ENCODE measurements at places on chromosomes 11 and 22.

GRCh38 chr22:38257181-38257580 is 15.6 kb downstream of the TMEM184B start:
- DNase-seq: no peak

DNA sequence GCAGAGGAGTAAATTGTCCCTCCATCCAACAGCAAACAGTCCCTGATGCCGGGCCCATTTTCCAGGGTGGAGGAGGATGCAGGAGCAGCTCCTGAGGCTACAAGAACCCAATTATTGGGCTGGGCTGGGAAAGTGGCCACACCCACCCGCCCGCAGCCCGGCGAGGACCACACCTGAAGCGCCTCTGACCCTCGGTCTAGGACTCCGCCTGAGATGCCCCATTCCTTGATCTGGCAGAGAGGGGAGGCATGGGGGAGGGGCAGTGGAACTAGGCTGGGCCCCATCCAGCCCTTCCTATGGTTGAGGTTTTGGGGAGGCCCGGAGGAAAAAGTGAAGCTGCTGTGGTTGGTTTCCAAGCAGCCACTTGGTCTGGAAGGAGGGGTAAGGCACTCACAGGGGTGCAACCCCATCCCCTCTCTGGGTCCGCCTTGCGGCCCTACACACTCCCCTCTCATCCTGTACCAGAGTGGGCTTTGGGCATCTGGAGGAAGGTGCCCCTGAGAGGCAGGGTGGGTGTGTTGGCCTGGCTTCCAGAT is 2.4 kb upstream of the LGALS1 start:
- DNase-seq: no peak

- DNase-seq: no peak
Observed at GRCh38 chr11:117519170-117519569, 191.5 kb downstream of the CEP164 start.

GRCh38 chr11:70585236-70585545 is 186.9 kb downstream of the CTTN start:
- DNase-seq: no peak

DNA sequence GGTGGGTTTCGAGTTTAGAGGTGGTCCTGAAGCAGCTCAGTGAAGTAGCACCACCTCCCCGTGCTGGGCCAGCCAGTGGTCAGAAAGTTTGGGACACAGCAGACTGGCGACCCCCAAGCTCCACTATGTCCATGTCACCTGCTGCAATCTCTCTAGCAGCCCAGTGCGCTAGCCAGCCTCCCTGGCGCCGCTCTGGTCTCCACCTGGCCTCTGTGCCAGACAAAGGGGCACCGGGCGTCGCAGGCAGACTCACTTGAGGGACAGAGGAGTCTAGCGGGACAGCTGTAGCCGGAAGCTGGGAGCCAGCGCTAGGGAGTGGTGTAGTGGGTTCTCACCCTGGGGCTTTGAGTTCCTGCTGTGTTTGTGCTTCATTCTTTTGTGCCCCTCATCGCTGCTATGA is 25.5 kb downstream of the MYBPC3 start:
- DNase-seq: no peak

GRCh38 chr11:33064033-33064825 is 24.9 kb downstream of the TCP11L1 start:
- DNase-seq: no peak

GRCh38 chr11:123586568-123586967 is 67.9 kb downstream of the SCN3B start:
- no peak for DNase-seq

- peak; percentile 27 for DNase-seq
Observed at GRCh38 chr11:28581286-28582242, 473.4 kb downstream of the METTL15 start.

GRCh38 chr11:119835753-119836152 is 106.8 kb upstream of the NECTIN1 start:
- no peak for DNase-seq

GRCh38 chr11:78192911-78193351 is 4.2 kb downstream of the USP35 start:
- DNase-seq: no peak

GRCh38 chr11:94449029-94449428 is 44.6 kb downstream of the MRE11 start:
- no peak for DNase-seq

GRCh38 chr22:39012533-39013511 is 1.2 kb upstream of the APOBEC3C start:
- DNase-seq: no peak

DNA sequence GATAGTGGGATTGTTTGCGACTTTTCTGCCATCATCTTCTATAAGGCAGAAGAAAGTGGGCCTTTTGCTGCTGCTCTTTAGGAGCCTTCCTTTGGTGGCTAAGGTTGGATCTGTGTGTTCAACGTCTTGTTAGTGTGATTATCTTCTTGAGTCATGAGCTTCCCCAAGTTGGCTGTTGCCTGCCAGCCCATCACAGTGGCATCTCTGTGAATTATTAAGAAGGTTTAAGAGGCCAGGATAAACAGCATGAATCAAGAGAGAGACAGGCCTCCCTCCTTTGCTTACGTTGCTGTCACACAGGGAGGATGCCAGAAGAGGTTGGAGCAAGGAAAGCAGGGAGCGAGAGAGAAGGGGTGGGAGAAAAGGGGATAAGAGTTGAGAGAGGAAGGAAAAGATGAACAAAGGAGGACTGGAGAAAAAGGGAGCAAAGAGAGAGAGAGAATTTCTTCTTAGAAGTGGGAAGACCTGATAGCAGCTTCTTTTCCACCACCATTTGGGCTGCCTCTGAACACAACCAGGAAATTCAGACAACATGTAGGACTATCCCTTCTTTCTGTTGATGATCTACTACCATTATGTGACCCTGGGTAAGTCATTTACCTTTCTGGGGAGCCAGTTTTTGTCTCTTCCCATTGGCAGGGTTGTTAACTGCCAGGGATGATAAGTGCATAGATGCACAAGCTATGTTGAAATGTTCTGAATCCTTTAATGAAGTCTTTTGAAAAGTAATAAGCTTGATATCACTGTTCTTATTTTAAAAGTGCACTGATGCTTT is 126.5 kb downstream of the NAV2 start:
- DNase-seq: no peak

- peak; percentile 24 for DNase-seq
Observed at GRCh38 chr11:100719809-100720221, 32.7 kb downstream of the ARHGAP42 start.

DNA sequence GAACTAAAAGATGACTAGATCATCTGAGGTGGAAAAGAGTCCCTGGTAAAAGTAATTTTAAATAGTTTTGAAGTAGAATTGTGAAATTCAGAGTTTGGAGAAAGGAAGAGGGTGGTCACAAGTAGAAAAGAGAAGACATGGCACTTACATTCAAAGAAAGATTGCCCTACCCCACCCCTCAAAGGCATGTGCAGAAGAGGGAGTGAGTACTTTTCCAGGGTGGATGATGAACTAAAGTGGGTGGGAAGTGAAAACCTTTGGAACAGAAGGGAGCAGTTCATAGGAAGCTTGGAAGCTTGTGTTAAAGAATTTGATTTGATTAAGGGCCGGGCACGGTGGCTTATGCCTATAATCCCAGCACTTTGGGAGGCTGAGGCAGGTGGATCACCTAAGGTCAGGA is 23.6 kb downstream of the SREBF2 start:
- DNase-seq: no peak

DNA sequence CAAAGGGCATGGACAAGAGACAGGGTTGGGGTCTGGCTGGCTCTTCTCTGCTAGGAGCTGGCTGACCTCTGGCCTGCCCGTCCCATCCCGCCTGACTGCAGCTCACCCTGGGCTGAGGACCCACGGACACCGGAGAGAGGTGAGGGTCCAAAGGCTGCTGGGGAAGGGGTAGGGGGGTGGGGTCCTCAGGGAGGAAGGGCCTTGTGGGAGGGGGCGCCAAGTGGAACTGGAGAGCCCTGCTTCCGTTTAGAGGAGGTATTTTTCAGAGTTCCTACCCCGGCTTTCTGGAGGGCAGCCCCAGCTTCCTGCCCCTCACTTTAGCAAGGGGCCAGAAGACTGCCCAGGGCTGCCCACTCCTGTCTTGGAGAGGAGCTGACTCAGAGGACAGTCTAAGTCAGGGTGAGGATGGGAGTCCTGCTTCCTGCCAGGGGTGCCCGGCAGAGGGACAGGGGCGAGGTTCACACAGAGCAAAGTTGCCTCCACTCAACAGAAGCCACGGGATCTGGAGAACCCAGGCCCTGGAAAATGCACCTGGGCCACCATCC is 7.1 kb downstream of the LARGE2 start:
- DNase-seq: no peak

DNA sequence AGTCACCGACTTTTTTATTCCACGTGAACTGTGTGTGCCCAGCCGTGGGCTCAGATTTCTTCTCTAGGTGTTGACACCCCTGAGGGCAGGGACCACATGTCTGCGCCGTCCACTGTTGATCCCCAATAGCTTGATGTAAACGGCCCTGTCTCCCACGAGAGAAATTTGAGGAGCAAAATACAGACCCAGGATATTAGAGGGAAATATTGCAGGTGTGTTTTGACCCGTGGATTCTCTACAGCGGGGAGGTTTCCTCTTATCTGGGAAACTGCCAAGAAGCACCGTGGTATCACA is 437.5 kb downstream of the TBC1D22A start:
- no peak for DNase-seq

- DNase-seq: no peak
Observed at GRCh38 chr11:62575156-62575555, 1.5 kb upstream of the EEF1G start.

DNA sequence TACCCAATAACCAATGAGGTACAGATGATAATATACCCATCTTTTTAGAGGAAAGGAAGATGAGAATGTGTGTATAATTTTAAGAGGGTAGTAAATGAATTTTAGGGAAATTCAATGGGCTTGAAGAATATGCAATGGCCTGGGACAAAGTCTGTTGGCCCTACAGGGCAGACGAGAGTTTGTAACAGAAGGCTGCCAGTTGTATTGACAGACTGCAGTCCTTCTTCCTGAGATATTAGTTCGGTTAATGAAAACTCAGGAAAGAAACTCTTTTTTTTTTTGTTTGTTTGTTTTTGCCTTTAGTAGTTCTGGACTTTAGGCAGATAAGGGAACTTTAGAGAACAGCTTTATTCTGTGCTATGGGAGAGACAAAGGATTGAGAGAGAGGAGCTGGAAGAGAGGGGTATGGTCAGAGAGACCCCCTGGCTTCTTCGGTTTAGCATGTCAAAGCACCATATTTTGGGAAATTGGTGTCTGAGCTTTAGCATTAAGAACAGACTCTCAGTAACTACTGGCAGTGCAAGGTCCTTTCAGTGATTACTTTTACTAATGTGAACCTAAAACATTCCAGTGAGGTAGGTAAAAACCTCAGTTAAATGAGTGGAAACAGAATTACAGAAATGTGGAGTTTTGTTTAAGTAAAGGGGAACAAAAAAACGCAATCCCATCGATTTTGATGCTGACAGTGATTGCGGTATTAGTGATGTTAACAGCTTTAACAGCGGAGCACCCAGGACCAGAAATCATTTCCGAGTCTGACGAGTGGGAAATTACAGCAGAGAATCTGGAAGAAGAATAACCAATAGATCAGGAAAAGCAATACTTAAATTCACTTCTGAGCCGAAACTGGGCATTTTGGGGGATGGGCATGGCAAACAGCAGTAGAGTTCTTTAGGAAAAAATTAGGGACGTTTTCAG is 644 bp upstream of the NAALAD2 start:
- no peak for DNase-seq

DNA sequence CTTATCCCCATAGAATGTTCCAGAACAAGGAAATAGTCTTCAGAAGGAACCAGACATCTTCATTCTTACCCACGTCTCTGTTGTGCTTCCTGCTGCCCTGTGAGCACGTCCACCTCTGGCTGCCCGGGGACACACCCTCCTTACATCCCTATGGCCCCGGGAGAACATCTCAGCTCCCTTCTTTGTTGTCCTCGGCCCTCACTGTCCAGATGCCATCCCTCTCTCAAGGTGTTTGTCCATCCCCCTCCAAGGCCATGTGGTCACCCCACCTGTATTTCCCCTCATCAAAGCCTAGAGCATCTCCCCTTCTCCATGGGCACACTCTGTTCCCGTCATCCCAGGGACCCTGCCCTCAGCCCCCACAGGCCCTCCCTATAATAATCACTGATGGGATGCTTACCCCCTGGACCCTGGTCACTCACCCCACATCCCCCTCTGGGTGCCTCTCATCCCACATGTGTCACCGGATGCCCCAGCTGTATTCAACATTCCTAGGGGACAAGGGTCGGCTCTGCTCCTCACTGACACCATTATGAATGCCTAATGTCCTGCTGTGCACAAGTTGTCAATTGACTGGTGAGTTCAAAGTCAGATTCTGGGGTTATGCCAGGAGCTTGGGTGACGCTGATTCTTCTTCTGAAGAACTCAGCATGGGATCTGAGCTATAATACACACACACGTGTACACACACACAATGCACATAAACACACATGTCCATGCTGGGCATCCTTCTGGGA is 28.8 kb downstream of the IGLL5 start:
- no peak for DNase-seq

GRCh38 chr11:108654994-108655631 is 9.8 kb upstream of the DDX10 start:
- DNase-seq: peak; percentile 73

- DNase-seq: peak; percentile 63
Observed at GRCh38 chr22:49372530-49373288, 455.0 kb downstream of the BRD1 start.

- DNase-seq: no peak
Observed at GRCh38 chr11:57983191-57983590, 40.5 kb upstream of the OR9Q1 start.

DNA sequence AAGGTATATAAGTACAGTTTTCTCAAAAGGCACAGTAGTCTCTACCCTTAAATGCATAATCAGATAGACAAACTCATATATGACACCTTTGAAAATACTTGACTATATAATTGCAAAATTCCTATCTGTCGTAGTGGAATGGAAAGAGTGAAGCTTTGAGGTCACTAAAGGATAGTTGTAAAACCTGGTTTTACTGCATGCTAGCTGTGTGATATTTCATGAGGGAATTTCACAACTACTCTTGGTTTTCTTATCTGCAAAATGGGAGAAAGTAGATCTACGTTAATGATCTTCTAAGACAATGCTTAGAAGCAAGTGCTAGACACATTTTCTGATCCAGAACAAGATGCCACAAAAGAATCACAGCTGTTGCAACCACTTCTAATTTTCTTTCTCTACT is 332.2 kb downstream of the AASDHPPT start:
- DNase-seq: no peak

DNA sequence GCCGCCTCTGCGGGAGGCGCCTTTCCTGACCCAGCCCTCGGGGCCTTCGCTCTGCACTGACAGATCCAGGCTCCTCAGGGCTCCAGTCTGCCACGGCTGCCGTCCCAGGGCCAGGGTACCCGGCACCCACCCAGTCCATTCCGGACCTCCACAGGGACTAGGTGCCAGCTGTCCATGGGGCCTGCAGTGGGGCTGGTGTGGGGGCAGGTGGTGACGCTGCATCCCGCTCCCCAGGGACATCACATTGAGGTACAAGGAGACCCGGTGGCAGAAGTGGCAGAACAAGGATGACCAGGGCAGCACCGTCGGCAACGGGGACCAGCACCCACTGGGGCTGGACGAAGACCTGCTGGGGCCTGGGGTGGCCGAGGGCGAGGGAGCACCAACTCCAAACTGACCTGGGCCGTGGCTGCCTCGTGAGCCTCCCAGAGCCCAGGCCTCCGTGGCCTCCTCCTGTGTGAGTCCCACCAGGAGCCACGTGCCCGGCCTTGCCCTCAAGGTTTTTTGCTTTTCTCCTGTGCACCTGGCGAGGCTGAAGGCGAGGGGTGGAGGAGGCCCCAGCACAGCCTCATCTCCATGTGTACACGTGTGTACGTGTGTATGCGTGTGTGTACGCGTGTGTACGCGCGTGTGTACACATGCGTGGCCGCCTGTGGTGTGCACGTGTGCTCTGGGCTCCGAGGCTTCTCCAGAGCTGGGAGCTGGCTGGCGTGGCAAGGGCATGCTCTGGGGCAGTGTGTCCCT is 16.7 kb downstream of the RNH1 start:
- DNase-seq: no peak

GRCh38 chr22:27170491-27170890 is 513.1 kb downstream of the MIAT start:
- DNase-seq: peak; percentile 5

Measured in RKO (cell line).